ENCODE measurements at places on chromosomes 11 and 22.

GRCh38 chr11:65781152-65781961 is 581 bp upstream of the AP5B1 start:
- DNase-seq = no peak

GRCh38 chr11:128843198-128843785 is 23.8 kb downstream of the KCNJ1 start:
- no peak for DNase-seq

- DNase-seq = no peak
Observed at GRCh38 chr22:17627961-17628405, 566 bp downstream of the ATP6V1E1 start.

DNA sequence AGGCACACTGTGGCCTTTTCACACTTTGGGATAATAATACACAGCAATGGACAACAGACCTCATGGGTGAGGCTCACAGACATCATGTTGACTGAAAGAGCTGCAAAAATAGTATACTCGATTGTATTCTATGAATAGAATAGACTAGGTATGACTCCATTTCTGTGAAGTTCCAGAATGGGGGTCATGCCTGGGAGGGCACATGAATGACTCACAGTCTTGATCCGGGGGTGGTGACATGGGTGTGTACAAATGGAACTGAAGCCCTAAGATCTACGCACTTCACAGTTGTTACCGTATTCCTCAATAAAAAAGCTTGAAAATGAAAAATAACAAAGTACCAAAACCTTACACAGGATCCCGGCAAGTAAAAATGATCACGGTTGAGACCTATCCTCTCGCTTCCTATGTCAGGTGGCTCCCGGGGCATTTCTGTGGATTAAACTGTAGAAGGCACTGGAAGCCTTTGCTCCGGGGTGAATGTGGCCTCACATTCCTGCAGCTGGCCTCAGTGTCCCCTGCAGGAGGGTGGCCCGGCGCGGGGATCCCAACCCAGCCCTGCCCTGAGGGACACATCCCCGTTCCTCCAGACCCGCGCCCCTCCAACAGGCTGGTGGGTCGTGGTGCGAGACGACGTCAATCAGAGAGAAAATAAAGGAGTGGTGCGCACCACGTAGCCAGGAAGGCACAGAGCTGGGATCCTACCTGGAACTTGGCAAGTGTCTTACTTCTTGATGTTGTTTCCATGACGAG is 75.9 kb downstream of the NECTIN1 start:
- DNase-seq = no peak

DNA sequence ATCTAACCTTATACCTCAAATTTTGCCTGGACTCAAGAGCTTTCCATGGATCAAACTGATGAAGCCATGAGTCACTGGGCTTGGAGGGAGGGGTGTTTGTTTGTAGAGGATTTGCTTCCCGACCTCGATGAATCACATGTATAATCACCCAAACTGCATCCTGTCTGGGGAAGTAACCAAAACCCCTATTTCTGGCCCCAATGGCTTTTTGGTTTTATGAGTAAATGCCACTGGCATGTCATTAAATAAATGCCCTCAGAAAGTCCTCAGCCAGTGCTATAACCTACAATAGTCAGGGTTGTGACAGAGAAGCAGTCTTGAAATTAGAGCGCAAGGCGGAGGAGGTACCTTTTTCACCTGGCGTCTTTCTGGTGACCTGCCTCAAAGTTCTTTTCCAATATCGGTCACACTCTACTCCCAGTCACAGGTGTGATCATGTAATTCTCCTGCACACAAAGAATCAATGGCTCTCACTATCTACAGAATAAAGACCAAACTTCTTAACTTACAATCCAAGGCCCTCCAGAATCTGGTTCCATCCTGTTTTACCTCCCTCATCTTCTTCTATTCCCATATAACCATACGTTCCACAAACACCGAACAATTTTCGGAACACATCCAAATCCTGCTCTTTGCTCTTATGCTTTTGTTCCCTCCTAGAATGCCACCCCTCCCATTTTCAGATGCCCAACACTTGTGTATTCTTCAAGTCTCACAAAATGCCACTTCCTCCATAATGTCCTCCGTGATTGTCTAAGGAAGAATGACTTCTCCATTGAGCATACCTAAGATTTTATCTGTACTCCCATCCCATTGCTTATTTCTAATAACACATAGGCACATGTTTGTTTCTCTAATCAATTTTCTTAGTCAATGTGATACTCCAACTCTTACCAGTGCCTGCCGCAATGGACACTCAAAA is 81.3 kb upstream of the BLID start:
- no peak for DNase-seq

DNA sequence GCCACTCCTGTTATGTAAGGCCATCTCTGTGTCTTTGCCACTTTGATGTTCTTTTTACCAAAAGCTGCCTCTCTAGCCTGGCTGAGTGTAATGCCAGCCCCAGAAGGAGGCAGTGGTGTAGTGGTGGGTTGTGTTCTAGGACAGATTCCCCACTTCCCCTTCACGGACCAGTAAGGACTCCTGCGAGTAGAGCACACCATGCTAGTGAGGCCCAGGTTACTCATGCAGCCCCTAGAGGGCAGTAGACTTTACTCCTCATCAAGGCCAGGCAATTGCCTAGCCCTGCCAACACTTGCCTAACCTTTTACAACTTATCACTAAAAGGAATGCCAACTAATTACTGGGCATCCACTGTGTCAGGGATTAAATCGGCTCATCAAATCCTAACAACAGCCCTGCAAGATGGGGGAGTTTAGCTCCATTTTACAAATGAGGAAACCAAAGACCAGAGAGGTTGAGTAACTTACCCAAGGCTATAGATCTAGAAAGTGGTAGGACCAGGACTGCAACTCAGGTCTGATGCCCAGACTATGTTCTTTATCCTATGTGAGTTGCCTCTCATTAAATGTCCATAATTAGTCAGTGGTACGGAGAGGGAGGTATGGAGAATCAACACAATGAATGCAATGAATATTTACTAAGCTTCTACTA is 75.3 kb downstream of the APIP start:
- peak; percentile 23 for DNase-seq

DNA sequence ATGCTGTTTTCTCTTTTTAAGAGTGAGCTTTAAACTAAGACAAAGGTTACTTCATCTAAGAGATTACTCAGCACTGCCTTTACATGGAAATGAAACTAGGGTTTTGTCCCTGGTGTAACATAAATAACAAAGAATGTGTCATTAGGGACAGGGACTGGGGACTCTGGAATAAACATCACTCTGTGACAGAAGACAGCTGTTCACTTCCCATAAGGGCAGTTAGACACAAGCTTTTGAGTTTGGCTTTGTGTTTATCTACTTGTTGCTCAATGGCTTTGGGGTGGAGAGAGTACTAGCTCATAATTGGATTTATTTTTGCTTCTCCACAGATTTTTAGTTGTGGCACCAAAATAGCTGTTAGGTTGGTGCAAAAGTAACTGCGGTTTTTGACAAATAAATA is 154.5 kb downstream of the OR4C45 start:
- no peak for DNase-seq

DNA sequence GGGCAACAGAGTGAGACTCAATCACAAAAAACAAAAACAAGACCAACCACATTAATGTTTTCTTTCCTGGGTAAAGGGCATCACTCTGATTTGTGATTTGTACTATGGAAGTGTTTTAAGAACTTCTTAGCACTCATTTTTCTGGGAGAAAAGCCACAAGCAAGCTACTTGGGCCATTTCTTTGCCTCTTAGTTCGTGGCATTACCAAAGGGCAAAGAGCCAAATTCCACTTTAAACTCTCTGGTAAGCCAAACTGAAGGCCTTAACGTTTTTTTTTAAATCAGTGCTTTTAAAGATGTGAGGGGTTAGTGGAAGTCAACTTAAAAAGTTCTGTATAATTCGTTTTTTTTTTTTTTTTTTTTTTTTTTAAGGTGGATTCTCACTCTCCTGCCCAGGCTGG is 36.9 kb downstream of the CAT start:
- no peak for DNase-seq

- DNase-seq = no peak
Observed at GRCh38 chr11:86495351-86495750, 120.7 kb downstream of the CCDC81 start.

- no peak for DNase-seq
Observed at GRCh38 chr11:77672264-77672663, 34.7 kb upstream of the CLNS1A start.

DNA sequence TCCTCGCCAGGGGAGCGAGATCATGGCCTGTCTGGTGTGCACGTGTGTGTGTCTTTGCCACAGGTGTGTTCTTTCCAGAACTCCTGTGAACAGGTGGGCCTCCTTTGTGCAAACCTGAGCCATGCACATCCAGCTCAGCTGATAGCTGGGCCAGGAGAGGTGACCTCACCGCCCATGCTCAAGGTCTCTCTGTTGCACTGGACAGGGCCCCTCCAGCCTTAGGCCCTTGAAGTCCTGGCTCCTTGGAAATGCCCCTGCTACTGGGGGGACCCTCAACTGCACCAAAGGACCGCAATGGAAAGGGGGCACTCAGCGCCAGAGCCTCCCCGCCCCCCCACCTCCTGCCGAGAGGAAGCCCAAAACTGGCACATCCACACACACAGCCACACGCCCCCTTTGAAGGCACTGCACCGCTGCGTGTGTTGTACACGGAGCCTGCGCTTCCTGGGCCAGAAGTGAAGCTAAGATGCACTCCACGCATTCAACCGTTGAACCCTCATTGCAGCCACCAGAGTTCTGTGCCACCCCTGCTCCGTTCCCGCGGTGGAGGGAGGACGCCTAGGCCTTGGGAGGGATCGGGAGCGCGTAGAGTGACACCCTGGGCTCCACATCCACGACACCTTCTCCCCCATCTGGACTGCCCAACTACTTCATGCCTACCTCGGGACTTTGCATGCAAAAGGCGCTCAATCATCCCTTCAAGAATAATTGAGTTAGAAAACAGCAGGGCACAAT is 16.4 kb upstream of the IL2RB start:
- DNase-seq = peak; percentile 66

GRCh38 chr11:65330544-65330943 is 3.1 kb upstream of the DPF2 start:
- no peak for DNase-seq

GRCh38 chr11:65113361-65113756 is 1.7 kb downstream of the TM7SF2 start:
- DNase-seq = no peak

GRCh38 chr11:75523811-75524664 is 1.7 kb downstream of the GDPD5 start:
- no peak for DNase-seq

GRCh38 chr22:50301581-50301991 is 5.9 kb downstream of the PLXNB2 start:
- no peak for DNase-seq

GRCh38 chr11:117130879-117131278 is 13.2 kb upstream of the PAFAH1B2 start:
- no peak for DNase-seq

- DNase-seq = no peak
Observed at GRCh38 chr22:45554040-45554406, 51.3 kb downstream of the FBLN1 start.

DNA sequence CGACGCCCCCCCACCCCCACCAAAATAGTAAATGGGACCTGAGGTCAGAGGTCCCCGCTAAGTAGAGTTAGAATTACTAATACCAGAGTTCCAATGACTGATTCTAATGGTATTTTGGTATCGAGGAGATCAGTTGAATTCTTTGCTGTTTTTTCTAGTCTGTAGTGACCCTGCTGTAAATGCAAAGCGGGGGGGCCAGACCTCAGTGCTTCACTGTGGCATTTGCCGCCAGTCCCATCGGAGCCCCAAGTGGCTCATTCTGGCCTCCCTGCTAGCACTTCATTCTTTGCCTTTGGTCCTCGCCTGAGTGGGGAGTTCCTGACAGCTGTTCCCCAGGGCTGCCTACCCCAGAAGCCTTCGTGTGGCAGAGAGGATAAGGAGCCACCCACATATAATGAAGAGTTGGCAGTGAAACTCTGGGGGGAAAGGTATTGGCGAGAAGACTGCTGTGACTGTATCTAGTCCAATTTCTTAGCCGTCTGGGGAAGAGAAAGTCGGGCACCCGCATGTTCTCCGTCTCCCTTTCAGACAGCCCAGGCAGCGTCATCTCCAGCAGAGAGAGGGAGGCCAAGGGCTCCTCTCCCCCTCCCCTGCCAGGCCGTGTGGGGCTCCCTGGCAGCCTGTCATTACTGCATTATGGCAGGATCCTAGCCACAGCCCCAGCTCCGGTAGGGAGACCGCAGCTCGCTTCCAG is 19.4 kb upstream of the CABP7 start:
- no peak for DNase-seq

- no peak for DNase-seq
Observed at GRCh38 chr11:32062540-32062939, 28.3 kb upstream of the RCN1 start.

- no peak for DNase-seq
Observed at GRCh38 chr11:102401905-102402304, 50.7 kb downstream of the TMEM123 start.

DNA sequence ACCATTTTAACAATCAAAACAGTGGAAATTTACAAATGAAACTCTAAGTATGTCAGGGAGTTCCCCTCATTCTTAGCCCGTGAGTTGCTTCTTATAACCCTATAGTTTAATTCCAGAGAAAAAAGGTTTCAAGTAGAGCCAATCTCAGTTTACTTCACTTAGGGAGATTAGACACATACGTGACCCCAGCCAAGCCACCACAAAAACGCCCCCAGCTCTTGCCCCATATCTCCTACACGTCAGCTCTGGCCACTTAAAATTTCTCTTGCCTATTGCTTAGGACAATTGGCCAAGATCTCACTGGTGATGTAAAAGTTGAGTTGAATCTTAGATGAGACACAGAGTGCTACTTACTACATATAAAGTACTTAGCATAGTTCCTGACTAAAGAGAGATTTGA is 166.4 kb downstream of the ETS1 start:
- no peak for DNase-seq

DNA sequence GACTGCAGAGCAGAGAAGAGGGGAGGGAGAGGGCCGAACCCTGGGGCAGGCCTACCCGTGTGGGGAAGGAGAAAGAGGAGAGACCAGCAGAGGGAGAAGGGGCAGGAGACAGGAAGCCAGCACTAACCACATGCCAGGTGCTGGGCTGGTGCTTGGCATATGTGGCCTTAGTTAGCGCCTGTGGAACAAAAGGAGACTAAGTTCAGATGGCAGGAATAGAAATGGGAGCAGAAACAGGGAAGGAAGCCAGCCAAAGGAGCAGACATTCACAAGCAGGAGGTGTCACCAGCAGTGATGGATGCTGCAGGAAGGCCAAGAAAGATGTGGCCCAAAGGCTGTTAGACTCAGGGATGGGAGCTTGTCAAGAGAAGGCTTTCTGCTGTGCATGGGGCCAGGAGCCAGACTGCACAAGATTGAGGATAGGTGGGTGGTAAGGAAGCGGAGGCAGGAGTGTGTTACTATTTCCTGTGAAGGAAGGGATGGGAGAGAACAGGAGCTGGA is 26.7 kb downstream of the TREH start:
- no peak for DNase-seq

DNA sequence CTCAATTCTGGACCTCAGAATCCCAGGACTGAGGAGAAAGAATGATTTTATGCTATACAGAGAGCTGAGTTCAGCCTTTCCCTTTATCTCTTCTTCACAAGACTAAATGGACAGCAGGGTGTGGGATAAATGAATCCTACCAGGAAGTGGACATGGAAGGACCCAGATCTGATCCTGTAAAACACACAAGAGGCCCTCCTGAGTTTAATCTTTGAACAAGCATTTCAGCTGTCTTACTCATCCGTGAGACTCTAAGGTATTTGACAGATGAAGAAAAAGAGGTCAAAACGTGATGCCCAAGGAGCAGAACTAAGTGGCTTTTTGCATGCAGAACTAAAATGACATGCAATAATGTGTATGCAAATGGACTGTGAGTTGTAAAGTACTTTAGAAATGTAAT is 511.3 kb downstream of the DLG2 start:
- DNase-seq = no peak
